Cerebellar nuclear complex (tissue), 1 donor: ENCODE measurements at places on chromosomes 6 and 20.

- DNase-seq: no peak
These were observed 42.6 kb downstream of the BMP7 start for GRCh38 chr20:57223648-57224489.

GRCh38 chr20:62267543-62267942 lies 29.2 kb downstream of the OSBPL2 start:
- no peak for DNase-seq

DNA sequence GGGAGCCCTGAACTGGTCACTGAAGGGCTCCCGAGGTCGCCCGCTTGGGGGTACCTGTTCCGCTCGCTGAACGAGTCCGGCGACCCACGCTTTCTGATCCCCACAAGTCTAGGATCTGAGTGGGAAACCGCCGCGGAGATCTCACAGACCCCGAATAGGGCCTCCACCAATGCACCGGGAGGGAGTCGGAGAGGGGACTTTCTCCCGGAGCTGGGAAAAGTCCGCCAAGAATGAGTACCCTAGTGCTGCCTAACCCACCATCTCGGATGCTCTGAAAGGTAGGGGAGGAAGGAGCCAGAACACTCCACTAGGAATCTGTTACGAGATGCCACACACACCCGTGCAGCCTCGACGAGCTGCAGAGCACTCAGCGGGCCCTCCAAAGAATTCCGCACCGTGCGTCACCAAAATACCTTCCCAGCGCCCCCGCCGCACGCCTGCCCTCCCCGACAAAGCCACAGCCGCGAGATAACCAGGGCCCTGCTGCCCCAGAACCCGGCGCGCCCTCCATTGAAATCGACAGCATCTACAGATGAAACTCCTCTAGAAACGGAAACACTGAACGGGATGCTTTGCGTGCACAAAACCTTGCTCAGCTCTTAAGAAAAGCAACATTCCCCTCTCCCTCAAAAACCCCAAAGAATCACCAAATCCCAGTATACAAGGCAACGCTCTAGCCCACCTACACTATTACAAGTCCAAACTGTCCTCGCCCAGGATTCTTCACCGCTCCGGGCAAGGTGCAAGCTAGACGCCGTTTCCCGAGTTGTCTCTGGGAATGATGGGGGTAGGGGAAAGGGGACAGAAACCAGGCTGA lies 686 bp downstream of the COL12A1 start:
- no peak for DNase-seq

GRCh38 chr6:30799210-30799609 lies 54.9 kb upstream of the IER3 start:
- DNase-seq: no peak

DNA sequence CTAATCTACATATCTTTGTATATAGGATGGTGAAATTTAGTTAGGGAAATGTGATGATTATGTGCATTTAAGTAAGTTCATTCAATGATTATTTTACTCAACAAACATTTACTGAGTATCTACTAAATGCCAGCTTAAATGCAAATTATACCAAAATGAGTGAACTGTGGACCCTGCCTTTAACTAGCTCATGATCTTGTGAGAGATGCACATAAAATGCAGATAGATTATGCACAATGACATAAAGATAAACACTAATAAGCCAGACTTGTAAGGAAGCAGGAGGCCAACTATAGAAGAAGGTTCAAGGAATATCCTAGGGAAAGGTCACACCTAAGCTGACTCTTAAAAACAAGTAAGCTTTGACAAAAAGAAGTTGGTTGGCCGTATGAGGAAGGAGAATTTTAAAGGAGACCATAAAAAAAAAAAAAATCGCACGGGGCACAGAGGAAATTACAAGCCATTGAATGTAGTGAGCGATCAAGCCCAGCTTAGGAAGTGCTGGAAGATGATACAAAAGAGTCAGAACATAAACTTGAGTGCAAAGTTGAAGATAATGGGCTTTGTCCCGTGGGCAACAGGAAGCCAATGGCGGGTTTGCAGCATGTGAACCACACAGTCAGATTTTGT lies 107.9 kb downstream of the NRSN1 start:
- DNase-seq: no peak

- DNase-seq: no peak
These were observed 83.2 kb upstream of the TAB2 start for GRCh38 chr6:149234051-149234962.

GRCh38 chr20:13639150-13639497 lies 392 bp upstream of the TASP1 start:
- no peak for DNase-seq

DNA sequence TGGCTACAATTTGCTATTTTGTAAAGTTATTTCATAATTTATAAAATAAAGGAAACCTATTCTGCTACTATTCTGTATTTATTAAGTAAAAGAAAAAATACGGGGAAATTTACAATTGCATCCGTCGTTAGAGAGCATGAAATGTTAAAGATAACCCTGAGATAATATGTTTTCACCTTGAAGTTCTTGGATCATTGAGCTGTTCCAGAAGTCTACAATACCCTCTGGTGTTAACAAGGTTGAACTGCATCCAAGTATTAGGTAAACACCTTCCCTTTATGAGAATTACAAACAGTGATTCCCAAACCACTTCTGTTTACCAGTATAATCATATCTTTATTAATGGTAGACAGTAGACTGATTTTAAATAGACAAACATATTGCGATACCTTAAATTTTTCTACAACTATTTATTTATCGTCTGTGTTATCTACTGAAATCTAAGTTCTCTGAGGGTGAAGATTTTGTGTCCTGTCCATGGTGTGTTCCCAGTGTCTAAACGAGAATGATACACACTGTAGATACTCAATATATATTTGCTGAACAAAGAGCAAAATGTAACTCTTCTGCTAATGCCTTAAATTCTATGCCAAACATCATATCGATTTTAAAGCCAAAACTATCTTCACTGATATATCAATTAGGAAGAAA lies 28.2 kb downstream of the TBC1D32 start:
- no peak for DNase-seq

GRCh38 chr6:3039384-3039783 lies 28.9 kb upstream of the RIPK1 start:
- DNase-seq: no peak

- DNase-seq: no peak
These were observed 5.9 kb downstream of the GPX5 start for GRCh38 chr6:28531479-28532128.

DNA sequence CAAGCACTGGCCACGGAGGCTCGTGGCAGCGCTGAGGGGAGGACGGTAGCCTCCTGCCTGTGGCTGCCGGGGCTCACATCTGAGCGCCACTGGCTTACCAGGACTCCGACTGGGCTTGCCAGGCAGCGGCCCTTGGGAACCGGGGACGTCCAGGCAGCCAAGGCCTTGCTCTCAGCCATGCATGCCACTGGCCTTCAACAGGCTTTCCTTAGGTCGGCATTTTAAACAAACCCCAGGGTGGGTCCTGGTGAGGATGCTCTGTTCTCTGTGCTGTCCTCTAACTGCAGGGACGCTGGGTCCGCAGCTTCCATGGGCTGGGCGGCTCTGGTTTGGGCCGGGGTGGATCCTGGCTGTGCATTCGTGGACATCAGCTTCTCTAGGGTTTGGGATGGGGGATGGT lies 59.1 kb upstream of the BHLHE23 start:
- no peak for DNase-seq
